ENCODE measurements at places on chromosomes 4 and X. TPM values are rescaled to one million over a fixed set of nuclear protein-coding genes. Genes with fewer than 3 reads are reported as not detected.

GRCh38 chr4:152052451-152053057 is 291.7 kb upstream of the GATB start:
- DNase-seq: no peak

DNA sequence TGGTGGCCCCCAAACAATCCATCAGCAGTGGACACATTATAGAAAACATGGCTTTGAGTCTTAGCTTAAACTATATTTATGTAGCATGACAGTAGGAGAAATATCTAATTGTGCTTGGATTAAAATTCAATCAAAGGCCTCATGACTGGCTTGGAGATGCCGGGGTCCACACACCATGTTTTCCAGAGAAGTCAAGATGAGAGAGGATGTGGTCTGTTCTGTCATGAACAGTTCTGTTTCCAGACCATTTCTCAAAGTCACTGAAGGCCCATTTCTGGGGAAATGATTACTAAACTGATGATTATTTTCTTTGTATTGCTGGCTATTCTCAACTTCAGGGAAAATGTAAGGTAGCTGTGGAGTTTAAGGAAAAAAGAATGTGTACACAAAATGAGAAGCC is 76.3 kb downstream of the C4orf51 start:
- DNase-seq: no peak

The USP26 gene
- not detected for total RNA-seq

- DNase-seq: no peak
These were observed 19.3 kb upstream of the DUSP9 start for GRCh38 chrX:153627675-153628111.

DNA sequence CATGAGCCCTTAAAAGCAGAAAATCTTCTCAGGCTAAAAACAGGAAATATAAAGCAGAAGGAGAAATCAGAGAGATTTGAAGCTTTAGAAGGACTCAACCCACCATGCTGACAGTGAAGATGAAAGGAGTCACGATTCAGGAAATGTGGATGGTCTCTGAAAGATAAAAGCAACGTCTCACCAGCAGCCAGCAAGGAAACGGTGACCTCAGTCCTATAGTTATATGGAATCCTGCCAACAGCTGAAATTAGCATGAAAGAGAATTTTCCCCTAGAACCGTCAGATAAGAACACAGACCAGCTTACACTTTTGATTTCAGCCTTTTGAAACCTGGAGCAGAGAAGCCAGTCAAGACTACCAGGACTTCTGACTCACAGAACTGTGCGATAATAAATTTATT is 715.7 kb upstream of the HTR2C start:
- DNase-seq: no peak

- DNase-seq: no peak
These were observed 216.6 kb downstream of the PDGFC start for GRCh38 chr4:156754832-156755570.

The ARHGAP6 gene
- 1.9 TPM for total RNA-seq

GRCh38 chr4:83866834-83867621 is 331.1 kb downstream of the GPAT3 start:
- no peak for DNase-seq

- DNase-seq: no peak
These were observed 156.2 kb upstream of the PPP1R2C start for GRCh38 chrX:42934020-42934726.

DNA sequence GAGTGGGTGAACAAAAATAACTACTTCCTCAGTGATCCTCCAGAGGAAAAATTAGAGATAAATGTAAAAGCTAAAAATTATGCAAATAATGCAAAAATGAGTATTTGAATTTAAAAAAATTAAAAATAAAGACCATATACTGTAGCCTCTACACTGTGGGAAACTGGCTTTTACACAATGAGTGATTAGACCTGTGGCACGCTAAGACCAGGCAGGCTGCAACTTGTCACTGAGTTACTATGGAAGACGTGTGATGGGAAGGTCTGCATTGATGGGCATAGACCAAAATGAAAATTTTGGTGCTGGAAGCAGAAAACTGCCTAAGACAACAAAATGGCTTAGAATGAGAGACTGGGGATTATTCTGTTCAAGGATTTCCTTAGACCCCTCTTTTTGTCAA is 30.2 kb downstream of the BTC start:
- no peak for DNase-seq

DNA sequence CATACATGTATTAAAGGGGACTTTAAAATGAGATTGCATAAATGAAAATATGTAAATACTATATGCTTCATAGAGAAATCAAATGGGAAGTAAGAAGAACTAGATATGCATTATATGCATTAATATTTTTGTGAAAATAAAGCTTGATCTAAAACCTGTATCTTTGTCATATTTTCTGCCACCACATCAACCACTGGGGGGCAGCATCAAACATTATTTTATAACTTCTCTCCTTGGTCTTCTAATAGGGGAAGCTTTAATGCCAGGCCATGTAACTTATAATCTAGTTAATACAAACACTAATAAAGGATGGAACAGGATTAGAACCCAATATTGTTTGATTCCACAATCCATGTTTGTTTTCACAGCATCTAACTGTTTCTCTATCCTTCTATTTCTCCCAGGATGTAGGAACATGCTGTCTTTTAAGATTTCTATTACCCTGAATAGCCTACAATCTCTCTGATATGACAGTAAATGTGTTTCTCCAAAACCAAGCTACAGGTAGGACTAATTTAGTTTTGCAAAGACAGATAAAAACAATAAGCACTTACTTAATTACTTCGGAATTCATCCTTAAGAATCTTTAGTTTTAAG is 10.0 kb downstream of the QRFPR start:
- no peak for DNase-seq

The LANCL3 gene
- 0.24 TPM for total RNA-seq

The TLR6 gene
- total RNA-seq: 0.89 TPM

The PCDH10 gene
- 0.53 TPM for total RNA-seq

The GLOD5 gene
- not detected for total RNA-seq

The CDS1 gene
- 21.6 TPM for total RNA-seq

The CYBB gene
- 0.41 TPM for total RNA-seq

The NUDT6 gene
- total RNA-seq: 6.3 TPM

The CTAG1A gene
- not detected for total RNA-seq

DNA sequence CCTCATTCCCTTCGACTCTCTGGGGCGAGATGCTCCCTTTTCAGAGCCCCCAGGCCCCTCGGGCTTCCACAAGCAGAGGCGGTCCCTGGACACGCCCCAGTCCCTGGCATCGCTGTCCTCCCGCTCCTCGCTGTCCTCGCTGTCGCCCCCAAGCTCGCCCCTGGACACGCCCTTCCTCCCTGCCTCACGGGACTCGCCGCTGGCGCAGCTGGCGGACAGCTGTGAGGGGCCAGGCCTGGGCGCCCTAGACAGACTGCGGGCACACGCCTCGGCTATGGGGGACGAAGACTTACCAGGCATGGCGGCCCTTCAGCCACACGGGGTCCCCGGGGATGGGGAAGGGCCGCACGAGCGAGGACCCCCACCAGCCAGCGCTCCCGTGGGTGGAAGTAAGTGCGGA is 39.5 kb upstream of the CLCN4 start:
- no peak for DNase-seq

The IBSP gene
- total RNA-seq: not detected

GRCh38 chr4:40842318-40842717 is 92.6 kb downstream of the NSUN7 start:
- DNase-seq: no peak

The NHS gene
- total RNA-seq: 102 TPM

The UVSSA gene
- total RNA-seq: 39.5 TPM

The CITED1 gene
- total RNA-seq: 2.0 TPM

The APLN gene
- 0.14 TPM for total RNA-seq

- no peak for DNase-seq
These were observed 31.2 kb downstream of the TMEM31 start for GRCh38 chrX:103741879-103742278.

The UNC5C gene
- 43.8 TPM for total RNA-seq

GRCh38 chrX:130264573-130264972 is 4.1 kb downstream of the ZNF280C start:
- DNase-seq: no peak

- no peak for DNase-seq
These were observed 150.6 kb downstream of the ADAMTS3 start for GRCh38 chr4:72418458-72418857.

The DMRTC1 gene
- 0.60 TPM for total RNA-seq

The RAP2C gene
- 57.3 TPM for total RNA-seq

GRCh38 chrX:150903110-150903508 is 4.6 kb upstream of the CD99L2 start:
- no peak for DNase-seq

The GSX2 gene
- total RNA-seq: not detected

DNA sequence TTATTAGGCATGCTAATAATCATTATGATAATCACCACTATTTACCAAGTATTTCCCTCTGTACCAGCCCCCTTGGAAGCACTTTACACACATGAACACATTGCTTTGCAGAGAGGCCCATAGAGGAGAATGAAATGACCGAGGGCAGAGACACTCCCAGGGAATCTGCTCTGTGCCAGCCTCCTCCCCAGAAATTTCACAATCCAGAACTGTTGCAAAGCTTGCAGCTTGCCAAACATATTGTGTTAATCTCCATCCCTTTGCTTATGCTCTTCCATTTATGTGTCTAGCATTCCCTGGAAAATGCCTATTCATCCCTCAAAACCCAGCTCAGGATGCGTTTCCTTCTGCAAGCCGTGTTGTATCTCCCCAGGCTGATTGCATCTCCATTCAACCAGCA is 37.8 kb downstream of the CYTL1 start:
- DNase-seq: no peak

DNA sequence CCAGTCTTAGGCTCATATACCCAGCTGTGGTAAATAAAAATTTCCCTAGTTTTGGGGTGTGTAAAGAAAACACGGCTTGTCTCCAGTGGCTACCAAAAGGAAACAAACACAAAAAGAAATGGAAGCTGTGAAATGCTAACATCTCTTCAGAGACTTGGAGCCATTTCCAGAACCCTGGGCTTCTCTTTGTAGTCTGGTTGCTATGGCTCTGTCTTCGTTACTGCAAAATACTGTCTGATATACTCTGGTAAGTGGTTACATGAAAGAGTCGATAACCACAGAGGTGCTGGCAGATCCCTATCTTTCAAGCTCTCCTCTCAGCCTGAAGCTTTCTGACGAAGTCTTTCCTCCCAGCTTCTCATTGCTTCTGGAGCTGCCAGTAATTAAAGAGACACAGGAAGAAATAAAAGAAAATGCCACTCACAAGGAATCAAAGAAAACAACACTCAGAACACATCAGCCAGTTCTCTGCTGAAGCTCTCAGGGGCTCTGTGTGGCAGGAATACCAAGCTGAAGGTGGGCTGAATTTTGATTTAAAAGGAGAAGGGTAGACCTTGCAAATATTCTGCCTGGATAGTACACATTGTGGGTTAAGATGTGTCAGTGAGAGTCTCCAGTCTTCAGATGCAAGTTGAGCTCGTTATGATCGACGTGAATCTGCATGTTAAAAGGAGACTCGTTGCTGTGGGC is 107.6 kb upstream of the FAM9C start:
- DNase-seq: no peak

- DNase-seq: no peak
These were observed 74.5 kb upstream of the NOCT start for GRCh38 chr4:138941037-138941436.

DNA sequence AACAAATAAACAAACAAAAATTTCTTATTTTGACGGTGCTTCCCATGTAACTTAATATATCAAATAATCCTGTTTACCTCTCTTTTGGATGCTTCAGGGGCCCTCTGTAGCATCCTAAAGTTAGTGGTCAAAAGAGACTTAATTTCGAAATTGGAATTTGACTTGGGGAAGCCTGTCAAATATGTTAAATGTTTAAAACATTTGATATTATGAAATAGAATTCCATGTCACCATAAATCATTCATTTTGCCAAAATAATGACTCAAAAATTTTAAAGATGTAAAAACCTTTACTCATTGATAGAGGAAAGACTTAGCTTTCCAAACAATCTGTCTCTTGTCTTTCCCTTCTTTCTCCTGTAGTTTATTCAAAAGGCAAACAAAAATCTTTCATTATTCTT is 20.6 kb upstream of the TEX13A start:
- no peak for DNase-seq

- DNase-seq: no peak
These were observed 40.5 kb downstream of the CLDN34 start for GRCh38 chrX:10007621-10008020.

DNA sequence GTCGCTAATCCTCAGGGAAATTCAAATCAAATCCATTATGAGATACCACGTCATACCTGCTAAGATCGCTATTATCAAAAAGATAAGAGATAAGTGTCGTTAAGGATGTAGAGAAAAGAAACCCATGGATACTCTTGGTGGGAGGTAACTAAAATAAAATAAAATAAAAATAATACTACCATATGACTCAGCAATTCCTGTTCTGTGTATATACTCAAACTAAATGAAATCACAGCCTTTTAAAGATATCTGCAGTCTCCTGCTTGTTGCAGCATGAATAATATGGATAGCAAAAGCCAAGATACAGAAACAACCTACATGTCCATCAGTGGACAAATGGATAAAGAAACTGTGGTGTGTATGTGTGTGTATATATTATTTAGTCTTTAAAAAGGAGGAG is 105.8 kb upstream of the IL15 start:
- DNase-seq: no peak

DNA sequence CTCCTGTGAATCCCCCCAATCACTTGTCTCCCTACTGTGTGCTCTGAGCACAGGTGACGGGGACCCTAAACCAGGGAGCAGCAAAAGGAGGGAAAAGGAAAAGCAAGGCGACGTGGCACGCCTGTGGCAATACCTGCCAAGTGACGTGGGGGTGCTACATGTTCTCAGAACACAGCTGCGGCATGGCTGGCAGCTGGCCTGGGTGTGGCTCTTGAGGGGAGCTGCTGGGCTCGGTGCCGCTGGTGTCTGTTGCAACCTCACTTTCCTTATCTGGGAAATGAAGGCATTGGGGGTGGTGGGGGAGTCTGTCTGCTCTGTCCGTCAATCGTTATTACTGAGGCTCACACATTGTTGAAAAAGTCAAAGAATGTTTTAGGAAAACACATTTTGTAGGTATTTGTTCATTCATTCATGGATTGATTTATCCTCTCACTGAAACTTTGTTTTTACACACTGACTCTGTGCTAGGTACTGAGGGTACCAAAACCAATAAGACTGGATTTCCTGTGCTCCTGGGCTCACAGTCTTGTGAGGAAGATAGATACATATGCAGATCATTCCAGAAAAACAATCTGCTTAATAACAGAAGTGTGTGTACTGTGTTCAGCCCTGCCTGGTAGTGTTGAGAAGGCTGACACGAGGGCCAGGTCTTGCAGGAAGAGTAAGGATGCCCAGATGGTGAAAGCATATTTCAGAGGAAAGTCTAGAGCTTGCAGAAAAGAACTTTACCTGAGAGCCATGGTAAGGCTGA is 217.6 kb downstream of the PTTG2 start:
- no peak for DNase-seq

The SSX2B gene
- total RNA-seq: not detected

The TENM3 gene
- total RNA-seq: 51.9 TPM

Data from progenitor cell of endocrine pancreas (in vitro differentiated cells).